ENCODE measurements at places on chromosomes 16 and 17.

DNA sequence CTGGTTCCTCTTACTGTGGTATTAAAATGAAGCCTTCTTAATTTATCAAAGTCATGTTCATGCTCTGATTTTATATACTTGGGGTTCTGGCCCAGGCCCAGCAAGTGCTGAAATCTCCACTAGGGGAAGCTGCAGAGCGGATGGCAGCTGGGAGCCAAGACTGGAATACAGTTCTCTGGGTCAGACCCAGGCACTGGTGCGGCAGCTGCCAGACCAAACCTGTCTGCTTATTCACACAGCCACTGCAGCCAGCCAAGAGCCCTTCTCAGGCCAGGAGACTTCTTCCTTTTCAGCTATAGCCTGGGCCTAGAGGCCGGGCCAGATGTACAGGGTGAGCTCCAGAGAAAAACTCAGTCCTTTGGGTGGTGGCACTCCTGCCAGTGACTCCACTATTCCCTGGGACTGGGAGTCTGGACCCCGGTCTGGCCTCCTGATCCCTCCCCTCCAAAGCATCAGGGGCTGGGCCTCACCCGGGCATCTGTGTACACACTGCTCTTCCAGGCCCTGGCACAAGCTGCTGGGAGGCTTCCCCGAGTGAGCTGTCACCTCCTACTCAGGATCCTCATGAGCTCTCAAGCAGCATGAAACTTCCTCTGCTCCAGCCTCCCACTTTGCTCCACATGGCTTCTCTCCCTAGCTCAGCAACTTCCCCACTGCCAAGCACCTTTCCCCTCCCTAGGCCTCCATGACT is 24.4 kb downstream of the ATP6V0D1 start:
- DNase-seq: no peak

DNA sequence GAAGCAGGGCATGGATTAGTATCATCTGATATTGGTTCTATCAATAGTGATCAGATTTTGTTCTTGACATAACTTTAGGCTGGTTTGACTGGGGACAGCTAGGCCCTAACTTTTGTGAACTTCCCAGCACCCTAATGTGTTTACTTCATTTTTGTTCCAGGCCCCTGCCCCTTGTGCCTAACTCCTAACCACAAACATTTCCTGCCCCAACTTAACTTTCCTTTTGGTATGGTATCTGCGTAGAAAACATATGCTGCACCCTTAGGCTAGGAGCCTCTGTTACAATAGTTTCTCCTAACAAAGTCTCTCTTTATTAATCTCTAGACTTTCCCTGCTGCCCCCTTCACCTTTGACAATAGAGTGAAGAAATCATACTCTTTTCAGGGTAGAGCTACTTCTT is 2.5 kb downstream of the ADPRM start:
- DNase-seq: no peak

GRCh38 chr17:74877592-74878548 is 5.1 kb upstream of the FDXR start:
- no peak for DNase-seq

GRCh38 chr16:57271867-57272495 is 12.5 kb downstream of the PLLP start:
- DNase-seq: no peak
